ENCODE measurements at places on chromosomes 3 and 15.
A peak's percentile ranks its signal among the peaks of the same experiment; 100 is the strongest.

DNA sequence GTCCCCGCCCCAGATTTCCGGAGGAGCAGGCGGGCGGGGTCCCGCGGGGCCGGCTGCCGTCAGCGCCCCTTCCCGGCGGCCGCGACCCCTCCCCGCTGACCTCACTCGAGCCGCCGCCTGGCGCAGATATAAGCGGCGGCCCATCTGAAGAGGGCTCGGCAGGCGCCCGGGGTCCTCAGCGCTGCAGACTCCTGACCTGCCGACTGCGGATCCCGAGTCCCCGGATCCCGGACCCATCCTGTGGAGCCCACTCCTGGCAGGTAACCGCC lies at the start of gene TRH:
TRH (plus strand) TSS at position 157 of the 269 bp plus-strand sequence. CDS start 1,097 bp downstream, outside the sequence.
- DNase-seq, result no peak

GRCh38 chr3:45593708-45594601 lies 596 bp upstream of the LIMD1 start:
- peak; percentile 89 for DNase-seq

DNA sequence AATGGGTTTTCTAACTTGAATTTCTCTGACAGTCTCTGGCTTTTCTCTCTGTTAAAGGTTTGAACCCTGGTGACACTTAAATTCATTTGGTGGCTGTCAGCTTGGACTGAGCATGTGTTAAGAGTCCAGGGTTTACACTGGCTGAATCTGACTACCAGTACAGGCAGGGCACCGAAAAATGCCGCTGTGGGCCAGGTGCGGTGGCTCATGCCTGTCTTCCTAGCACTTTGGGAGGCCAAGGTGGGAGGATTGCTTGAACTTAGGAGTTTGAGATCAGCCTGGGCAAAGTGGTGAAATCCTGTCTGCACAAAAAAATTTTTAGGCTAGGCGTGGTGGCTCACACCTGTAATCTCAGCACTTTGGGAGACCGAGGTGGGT lies 1.8 kb downstream of the MANF start:
- DNase-seq, result no peak

- no peak for DNase-seq
Observed at GRCh38 chr3:46440531-46441294, 24.0 kb downstream of the LTF start.
